ENCODE measurements at places on chromosomes 6 and 20.

DNA sequence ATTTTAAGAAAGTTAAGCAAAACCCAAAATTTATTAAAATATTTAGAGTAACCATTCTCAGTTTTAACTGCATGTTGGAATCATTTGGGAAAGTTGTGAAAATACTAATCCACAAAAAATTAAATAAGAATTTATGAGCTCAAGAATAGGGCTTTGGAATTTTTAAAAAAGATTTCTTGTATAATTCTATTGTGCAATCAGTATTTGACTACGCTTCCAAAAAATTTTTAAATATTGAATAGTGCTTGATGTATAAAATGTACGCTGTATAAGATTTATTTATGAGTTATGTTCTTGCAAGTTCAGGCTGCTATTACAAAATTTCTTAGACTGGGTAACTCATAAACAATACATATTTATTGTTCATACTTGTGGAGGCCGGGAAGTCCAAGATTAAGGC is 571.7 kb downstream of the MMUT start:
- DNase-seq: no peak

- no peak for DNase-seq
Measured at GRCh38 chr20:46700481-46700880, 9.0 kb upstream of the SLC2A10 start.

- no peak for DNase-seq
Measured at GRCh38 chr6:118602300-118602699, 49.1 kb downstream of the CEP85L start.

GRCh38 chr20:11140359-11140758 is 466.6 kb upstream of the JAG1 start:
- DNase-seq: no peak

All from fibroblast of skin of left biceps (primary cell).